Endodermal cell (in vitro differentiated cells): ENCODE measurements at places on chromosomes 12 and 14. TPM values are rescaled to one million over a fixed set of nuclear protein-coding genes. Genes with fewer than 3 reads are reported as not detected.
A peak's percentile ranks its signal among the peaks of the same experiment; 100 is the strongest.

DNA sequence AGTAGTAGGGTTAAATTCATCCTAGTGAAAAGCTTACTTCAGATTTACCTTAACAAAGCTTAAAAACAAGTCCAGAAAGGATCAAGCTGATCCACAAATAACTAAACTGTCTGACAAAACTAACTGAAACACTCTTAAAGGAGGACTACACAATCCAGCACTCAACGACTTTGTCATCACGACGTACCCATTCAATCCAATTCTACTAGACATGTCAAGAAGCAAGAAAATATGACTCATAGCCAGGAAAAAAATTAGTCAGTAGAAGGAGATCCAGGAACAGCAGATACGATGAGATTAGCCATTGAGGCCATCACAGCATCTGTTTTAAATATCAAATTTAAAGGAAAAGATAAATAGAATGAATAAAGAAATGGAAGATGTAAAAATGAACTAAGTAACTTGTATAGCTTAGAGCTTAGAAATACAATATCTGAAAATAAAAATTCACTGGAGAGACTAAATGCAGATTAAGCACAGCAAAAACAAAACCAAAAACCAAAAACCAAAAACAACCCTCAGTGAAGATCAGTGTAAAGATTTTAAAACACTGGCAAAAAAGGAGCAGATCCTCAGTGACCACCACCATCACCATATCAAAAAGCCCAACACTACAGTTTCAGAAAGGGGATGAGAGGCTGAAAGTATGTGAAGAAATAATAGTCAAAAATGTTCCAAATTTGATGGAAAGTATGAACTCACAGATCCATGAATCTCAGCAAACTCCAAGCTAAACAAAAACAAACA lies 95.0 kb upstream of the CCND2 start:
- H3K27me3 ChIP-seq, result no peaks in the 10 kb centered on the region
- DNase-seq, result no peak
- no peaks in the 10 kb centered on the region for H3K36me3 ChIP-seq
- H3K4me3 ChIP-seq, result no peak overlapping the region

DNA sequence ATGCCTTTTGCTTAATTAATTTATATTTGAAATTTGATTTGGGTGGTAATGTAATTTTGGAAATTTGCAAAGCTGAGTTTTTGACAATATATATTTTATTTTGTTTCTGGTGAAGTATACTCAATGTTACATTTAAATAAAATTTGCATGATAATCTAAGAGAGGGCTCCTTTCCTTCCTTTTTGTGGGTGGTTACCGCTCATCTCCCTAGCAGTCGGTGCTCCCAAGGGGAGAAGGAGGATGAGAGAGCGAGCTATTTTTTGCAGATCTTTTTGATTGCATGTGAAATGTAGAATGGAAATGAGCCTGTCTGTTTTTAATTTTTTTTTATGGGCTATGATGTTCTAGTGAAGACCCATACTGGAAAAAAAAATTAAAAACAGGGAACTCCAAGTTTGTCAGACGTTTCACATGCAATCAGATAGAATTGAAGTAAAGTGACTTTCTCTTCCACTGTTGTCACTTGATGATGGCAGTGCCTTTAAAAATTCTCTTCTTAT lies 39.8 kb downstream of the MSRB3 start:
- no peak for DNase-seq
- H3K27me3 ChIP-seq, result no peaks in the 10 kb centered on the region
- no peaks in the 10 kb centered on the region for H3K36me3 ChIP-seq
- H3K27ac ChIP-seq, result no peak overlapping the region
- no peak overlapping the region for H3K4me3 ChIP-seq

DNA sequence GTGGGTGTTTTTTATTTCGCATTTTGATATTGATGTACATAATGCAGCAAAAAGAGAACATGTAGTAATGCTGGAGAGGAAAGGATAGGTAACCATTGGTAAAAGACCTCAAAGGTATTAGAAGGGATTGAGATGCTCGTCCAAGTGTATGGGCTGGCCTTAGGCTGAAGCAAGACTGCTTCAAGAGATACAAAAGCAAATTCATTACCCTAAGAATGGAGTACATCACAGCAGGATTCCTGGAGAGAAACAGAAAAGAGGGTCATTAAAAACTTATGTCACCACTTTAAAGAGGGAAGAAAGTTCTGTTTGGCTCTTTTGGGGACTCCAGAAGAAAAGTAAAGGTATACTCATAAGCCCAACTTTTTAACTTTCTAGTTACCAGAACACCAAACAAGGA lies 420.5 kb downstream of the ZFP36L1 start:
- DNase-seq, result no peak
- H3K27ac ChIP-seq, result no peak overlapping the region
- no peaks in the 10 kb centered on the region for H3K36me3 ChIP-seq
- no peaks in the 10 kb centered on the region for H3K4me1 ChIP-seq
- no peak overlapping the region for H3K4me3 ChIP-seq
- no peaks in the 10 kb centered on the region for H3K27me3 ChIP-seq

DNA sequence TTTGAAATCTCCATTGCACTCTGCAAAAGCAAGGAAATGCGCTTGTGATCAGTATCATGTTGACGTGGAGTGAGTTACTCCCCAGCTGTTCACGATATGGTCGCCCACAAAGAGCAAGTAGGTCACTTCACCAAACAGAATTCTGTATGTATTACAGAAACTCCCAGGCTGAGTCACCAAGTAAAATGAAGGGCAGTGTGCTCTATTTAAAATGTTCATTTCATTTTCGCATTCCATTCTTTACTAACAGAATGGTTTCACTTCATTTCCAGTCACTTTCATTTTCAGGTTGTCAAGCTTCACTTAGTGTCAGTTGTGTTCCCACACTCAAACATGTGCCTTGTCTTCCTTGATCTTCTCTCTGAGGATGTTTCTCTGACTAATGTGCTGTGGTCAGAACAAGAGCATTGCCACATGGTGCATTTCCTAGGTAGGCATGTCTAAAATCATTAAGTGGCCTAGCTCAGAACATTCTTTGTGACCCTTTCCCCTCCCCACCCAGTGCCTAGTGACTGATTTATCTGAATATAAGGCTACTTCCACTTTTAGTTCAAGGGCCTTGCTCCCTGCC lies 391.2 kb downstream of the RAD51B start:
- H3K27me3 ChIP-seq, result no peaks in the 10 kb centered on the region
- no peak overlapping the region for H3K27ac ChIP-seq
- H3K4me1 ChIP-seq, result peaks cover 5% of the 10 kb centered on the region
- DNase-seq, result no peak
- no peak overlapping the region for H3K4me3 ChIP-seq

The BMP4 gene
- total RNA-seq, result 13.0 and 13.5 TPM in 2 replicates

DNA sequence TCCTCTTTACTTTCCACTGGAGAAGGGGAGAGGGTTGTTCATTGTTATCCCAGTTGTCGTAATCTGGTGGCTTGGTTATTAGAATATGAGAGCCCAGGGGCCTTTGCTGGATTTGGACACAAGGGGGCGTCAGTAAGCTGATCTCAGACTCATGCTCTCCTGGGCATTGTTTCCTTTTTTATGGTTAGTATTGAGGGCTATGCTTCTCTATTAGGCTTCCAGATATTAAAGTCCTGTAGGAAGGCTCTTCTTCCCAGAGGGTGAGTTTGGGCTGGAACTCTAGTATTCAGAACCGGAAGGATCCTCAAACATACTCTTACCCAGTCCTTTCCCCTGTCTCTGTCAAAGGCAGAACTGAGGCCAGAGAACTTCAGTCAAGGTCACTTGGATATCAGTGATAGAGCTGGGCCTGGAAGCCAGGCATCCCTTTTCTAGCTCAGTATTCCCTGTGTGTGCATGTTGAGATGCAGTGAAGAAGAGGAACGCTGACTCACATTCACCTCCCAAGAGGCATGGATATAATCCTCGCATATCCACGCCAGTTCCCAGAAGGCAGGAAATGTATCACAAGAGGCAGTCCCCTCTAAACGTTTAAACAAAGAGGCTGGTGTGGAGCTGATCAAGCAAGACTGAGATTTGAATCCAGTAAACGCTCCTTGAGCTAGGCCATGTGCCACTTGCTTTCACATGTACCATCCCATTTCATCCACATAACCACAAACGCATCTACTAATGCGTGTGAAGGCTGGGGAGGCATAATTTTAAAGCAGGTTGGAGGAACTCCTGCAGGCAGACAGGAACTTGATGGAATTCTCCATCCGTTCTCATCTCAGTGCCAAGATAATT lies 41.6 kb downstream of the UBE3B start:
- no peaks in the 10 kb centered on the region for H3K27me3 ChIP-seq
- peaks cover 48% of the 10 kb centered on the region for H3K36me3 ChIP-seq
- no peaks in the 10 kb centered on the region for H3K4me1 ChIP-seq
- peak; percentile 92 for DNase-seq
- H3K27ac ChIP-seq, result no peak overlapping the region

- no peaks in the 10 kb centered on the region for H3K27me3 ChIP-seq
- H3K4me3 ChIP-seq, result no peak overlapping the region
- no peak for DNase-seq
- no peaks in the 10 kb centered on the region for H3K36me3 ChIP-seq
Measured at GRCh38 chr14:33016613-33017012, 77.9 kb downstream of the NPAS3 start.

The STYX gene
- 26.9 and 27.3 TPM in 2 replicates for total RNA-seq

DNA sequence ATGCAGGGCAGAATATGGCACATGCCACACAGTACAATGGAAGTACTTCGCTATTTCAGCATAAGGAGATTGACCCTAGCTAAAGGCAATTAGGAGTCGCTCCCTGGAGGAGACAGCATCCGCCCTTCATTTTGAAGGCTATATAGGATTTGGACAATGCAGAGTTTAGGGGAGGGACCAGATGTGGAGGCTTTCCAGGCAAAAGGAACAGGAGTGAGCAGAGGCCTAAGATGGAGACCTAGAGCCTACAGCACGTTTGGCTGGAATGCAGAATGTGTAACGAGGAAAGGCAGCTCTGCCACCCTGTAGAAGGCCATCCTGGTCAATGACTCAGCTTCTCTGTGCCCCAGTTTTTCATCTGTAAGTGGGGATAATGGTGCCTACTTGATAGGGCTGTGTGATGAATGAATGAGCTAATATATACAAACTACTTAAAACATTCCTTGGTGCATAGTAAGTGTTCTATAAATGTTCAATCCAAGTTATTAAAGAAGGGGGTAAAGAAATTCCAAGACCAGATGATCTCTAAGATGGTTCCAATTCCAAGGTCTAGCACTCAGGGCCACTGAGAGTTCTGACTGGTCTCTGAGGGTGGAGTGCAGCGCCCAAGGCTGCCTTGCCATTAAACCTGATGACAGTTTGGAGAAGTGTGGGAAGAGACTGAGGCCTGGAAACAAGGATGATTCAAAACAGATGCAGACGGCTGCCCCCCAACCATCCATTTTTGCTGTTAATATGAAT lies 54.3 kb upstream of the FRMD6 start:
- no peaks in the 10 kb centered on the region for H3K36me3 ChIP-seq
- H3K27me3 ChIP-seq, result no peaks in the 10 kb centered on the region
- DNase-seq, result no peak
